ENCODE measurements at places on chromosomes 2 and 18. TPM values are rescaled to one million over a fixed set of nuclear protein-coding genes. Genes with fewer than 3 reads are reported as not detected.

- no peaks in the 10 kb centered on the region for H3K4me1 ChIP-seq
- H3K27ac ChIP-seq: no peak overlapping the region
- no peak overlapping the region for H3K4me3 ChIP-seq
- H3K27me3 ChIP-seq: no peaks in the 10 kb centered on the region
- no peak for DNase-seq
- no peaks in the 10 kb centered on the region for H3K36me3 ChIP-seq
Observed at GRCh38 chr2:187230088-187230487, 218.0 kb downstream of the CALCRL start.

Gene TBR1
- 2.4 TPM for total RNA-seq

DNA sequence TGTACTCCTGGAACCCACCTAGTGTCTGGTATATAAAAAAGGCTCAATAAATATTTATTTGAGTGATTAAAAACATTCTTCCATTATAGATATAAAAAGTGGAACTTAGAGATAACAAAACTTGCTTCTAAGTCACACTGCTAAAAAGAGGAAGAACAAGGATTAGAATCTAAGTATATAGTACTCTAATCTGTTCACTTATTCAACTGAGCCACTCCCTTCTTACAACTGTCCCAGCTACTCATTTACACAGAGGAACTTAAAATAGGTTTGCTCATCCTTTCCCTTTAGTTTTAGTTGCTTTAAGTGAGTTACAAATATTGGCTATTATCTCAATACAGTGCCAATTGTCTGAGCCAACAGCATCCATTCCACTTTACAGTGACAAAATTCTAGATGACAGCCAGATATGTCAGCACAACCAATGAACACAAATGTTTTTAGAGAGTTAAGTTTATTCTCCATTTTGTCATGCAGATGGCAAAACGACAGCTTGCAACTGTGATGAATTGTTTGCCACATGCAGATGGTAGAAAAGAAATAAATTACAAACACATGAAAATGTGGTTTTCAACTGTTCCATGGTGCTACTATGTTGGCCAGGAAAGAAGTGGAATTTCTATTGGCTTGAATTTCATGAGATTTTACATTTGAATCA lies 280.7 kb upstream of the ZC3H15 start:
- H3K4me1 ChIP-seq: no peaks in the 10 kb centered on the region
- H3K27ac ChIP-seq: no peak overlapping the region

GRCh38 chr2:151544449-151544848 lies 134.7 kb downstream of the RIF1 start:
- H3K27ac ChIP-seq: no peak overlapping the region
- H3K36me3 ChIP-seq: no peaks in the 10 kb centered on the region

DNA sequence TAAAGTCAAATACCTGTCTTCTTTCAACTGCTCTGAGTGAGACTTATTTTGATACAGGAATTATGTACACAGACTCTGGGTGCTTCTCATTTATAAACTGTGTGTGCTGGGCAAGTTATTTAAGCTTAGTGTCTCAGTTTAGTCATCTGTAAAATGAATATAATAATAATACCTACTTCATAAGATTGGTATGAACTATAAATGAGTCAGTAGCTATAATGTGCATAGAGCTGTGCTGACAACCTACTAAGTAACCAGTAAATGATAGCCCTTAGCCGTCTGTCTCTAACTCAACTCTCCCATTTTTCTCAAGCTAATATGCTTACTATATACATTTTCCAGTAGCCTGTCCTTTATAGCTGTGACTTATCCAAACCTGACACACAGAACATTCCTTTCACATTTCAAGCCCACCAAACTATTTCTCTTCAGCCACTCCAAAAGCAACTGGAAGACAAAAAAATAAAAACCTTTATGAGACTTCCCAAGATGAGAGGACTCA lies 319.8 kb downstream of the ETAA1 start:
- H3K4me3 ChIP-seq: no peak overlapping the region
- no peaks in the 10 kb centered on the region for H3K4me1 ChIP-seq
- H3K27me3 ChIP-seq: no peaks in the 10 kb centered on the region
- no peaks in the 10 kb centered on the region for H3K36me3 ChIP-seq
- no peak for DNase-seq

- H3K4me3 ChIP-seq: no peak overlapping the region
- no peak for DNase-seq
- H3K4me1 ChIP-seq: no peaks in the 10 kb centered on the region
- no peaks in the 10 kb centered on the region for H3K36me3 ChIP-seq
- no peak overlapping the region for H3K27ac ChIP-seq
Observed at GRCh38 chr2:139296672-139297209, 516.6 kb upstream of the NXPH2 start.

Gene DNAJC5G
- 37.4 TPM for total RNA-seq

DNA sequence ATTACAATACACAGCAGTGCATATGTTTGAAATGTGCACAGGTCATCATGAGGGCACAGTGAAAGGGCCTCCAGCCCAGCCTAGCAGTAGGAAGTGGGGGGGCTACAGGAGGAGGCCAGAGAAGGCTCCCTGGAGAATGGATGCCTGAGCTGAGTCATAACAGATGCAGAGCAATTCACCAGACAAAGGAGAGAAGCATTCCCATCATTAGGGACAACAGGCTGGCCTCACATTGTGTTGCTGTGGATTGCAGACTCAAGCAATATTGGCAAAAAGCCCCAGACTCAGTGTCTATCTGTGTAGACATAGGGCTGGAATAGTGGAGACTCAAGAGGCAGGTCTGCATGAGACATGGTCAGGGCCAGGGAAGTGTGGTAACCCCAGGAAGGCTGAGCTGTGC lies 329.9 kb downstream of the DLGAP1 start:
- H3K27me3 ChIP-seq: no peaks in the 10 kb centered on the region
- H3K4me1 ChIP-seq: no peaks in the 10 kb centered on the region
- H3K36me3 ChIP-seq: no peaks in the 10 kb centered on the region
- H3K4me3 ChIP-seq: no peak overlapping the region

DNA sequence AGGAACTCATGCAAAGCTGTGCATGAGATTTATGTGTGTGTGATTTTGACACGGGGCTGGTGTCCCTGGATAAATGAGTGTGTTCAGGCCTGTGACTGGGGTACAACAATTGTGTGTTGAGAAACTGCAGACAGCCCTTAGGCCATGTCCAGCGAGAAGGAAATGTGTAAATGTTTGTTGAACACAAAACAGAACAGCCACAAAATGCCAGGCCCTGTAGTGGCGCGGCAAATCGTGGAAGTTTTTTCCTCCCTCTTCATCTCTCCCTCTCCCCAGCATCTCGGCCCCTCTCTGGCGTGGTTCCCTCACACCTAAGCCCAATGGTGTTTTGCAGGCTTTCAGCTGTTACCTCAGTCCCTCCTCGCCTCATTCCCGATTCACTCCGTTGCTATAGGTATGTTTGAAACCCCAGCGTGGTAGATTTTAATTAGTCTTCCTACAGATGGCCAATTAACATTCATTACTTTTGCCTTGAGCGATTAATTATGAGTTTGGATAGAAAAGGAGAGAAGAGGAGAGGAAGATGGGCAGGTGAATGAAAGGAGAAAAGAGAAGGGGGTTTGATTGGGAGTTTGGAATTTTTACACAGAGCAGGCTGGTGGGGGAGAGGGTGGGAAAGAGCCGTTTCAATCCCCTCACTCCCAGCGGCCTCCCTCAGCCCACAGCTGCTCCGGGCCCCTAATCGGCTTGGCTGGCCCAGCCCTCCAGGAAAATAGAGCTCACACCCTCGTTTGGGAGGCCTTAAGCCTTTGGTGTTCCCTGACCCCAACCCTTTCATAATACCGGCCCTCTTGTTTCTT lies 10.8 kb downstream of the SPR start:
- H3K4me3 ChIP-seq: no peak overlapping the region
- no peak overlapping the region for H3K27ac ChIP-seq
- H3K36me3 ChIP-seq: no peaks in the 10 kb centered on the region

DNA sequence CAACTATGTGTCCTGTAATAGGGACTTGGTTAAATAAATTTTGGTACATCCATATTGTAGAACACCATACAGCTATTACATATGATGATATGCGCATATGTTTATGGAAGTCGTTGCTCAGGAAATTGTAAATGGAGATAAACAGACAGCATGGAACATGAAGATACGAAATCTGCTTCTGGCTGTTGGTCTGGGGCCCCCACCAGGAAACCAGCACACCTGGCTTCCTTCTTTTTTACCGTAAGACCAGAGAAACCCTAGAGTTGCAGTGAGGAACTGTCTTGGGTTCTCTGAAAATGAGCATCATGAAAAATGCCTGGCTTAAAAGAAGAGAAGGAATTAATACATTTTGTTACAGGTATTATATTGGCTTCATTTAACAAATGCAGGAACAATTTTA lies 40.8 kb downstream of the SPTBN1 start:
- H3K27me3 ChIP-seq: no peaks in the 10 kb centered on the region
- no peak for DNase-seq
- H3K36me3 ChIP-seq: no peaks in the 10 kb centered on the region
- H3K4me1 ChIP-seq: peaks cover 31% of the 10 kb centered on the region
- H3K27ac ChIP-seq: no peak overlapping the region

Gene IKZF2
- 9.1 TPM for total RNA-seq

DNA sequence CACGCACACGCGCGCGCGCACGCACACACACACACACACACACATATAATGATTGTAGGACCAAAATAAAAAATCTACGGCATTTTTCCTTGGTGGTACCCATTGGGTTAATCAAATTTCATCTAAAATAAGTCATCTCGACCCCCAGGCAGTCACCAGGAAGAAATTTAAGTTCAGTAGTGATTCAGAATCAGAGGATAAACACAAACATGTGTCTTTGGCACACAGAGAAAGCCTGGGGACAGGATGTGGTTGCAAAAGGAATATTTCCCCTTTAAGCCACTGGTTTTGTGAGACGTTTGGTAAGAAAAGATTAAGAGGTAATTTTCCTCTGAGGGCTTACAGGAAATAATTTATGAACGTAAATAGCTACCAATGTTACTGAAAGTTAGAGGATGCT lies 171.6 kb upstream of the PIEZO2 start:
- no peaks in the 10 kb centered on the region for H3K4me1 ChIP-seq
- DNase-seq: no peak
- H3K27me3 ChIP-seq: no peaks in the 10 kb centered on the region
- no peaks in the 10 kb centered on the region for H3K36me3 ChIP-seq
- no peak overlapping the region for H3K27ac ChIP-seq

DNA sequence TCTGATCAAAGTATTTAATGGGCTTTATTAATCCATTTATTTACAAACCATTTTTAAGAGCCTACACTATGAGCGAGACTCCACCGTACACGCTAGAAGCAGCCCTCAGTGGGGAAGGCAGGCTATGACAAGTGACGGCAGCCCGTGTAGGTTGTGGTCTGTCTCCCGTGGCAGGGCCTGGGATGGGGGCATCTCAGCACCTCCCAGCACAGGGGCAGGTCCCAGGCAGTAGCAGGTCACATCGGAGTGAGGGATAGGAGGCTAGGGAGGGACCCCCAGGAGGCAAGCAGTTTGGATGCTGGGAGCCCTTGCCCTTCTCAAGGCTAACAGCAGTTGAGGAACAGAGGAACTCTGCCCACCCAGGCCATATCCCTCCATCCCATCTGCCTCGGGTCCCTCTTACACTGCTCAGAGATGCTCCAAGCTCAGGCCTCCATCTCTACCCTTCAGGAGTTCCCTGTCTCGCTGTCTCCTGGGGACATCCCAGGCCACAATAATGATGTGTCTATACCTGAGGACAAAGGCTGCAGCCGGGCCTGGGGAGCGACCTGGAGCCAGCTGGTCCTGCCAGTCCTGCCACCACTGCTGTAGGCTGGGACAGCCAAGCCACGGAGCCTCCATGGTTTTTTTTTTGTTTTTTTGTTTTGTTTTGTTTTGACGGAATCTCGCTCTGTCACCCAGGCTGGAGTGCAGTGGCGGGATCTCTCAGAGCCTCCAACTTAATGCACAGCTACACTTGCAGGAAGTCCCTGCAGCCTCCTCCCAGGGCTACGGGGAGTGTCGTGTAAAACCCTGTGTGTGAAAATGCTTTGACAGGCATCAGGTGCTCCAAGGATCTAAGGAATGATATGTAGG lies 92.0 kb downstream of the NDUFA10 start:
- H3K4me3 ChIP-seq: no peak overlapping the region
- no peaks in the 10 kb centered on the region for H3K4me1 ChIP-seq
- peak; percentile 12 for DNase-seq

GRCh38 chr2:158677542-158677941 lies 117.6 kb upstream of the DAPL1 start:
- no peak overlapping the region for H3K27ac ChIP-seq
- no peaks in the 10 kb centered on the region for H3K27me3 ChIP-seq
- H3K4me3 ChIP-seq: no peak overlapping the region
- DNase-seq: no peak
- no peaks in the 10 kb centered on the region for H3K36me3 ChIP-seq
